ENCODE measurements at places on chromosomes 1 and 21. TPM values are rescaled to one million over a fixed set of nuclear protein-coding genes. Genes with fewer than 3 reads are reported as not detected.

- no peak for DNase-seq
Observed at GRCh38 chr1:13735168-13735930, 35.4 kb downstream of the PRDM2 start.

- DNase-seq = no peak
Observed at GRCh38 chr1:178645808-178646200, 79.2 kb upstream of the RALGPS2 start.

- DNase-seq = no peak
Observed at GRCh38 chr1:224696891-224697765, 81.0 kb downstream of the CNIH3 start.

Gene CEP104
- total RNA-seq = 44.1 TPM

Gene GUCA2B
- total RNA-seq = not detected
